ENCODE measurements at places on chromosomes 1 and 21.

- no peak for DNase-seq
These were observed 393 bp downstream of the ELAPOR1 start for GRCh38 chr1:109114342-109114674.

GRCh38 chr1:235945775-235946570 is 79.3 kb upstream of the LYST start:
- DNase-seq: no peak

GRCh38 chr1:77558591-77559164 is 123.8 kb downstream of the ZZZ3 start:
- no peak for DNase-seq

- DNase-seq: no peak
These were observed 40.8 kb downstream of the KRTAP10-1 start for GRCh38 chr21:44499211-44499560.

DNA sequence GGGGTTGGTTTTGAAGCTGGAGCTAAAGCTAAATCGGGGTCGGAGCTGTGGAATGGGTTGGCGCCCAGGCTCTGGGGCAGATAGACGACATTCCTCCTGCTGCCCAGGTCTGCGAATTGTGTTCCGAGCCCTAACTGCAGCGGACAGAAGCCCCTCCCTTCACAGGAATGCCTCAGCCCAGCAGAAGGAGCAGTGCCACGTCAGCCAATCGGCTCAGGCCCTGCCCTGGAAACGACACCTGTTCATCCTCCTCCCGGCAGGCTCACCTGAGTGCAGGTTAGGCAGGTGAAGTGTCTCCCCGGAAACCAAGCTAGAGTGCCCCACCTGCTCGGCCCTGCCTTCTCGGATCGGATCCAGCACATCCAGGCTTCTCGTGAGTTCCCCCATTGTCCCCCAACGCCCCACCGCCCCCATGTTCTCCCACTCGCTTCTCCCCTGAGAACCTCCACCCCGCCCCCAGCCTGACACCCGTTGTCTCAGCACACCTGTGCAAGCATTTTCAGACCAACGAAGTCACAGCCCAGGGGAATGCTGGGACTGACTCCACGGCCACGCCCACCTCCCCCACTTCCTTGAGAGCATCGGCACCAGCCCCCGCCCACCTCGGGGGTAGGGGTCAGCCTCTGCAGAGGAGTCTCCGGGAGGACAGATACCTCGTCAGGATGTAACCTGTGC is 775 bp downstream of the TMEM125 start:
- peak; percentile 97 for DNase-seq

GRCh38 chr1:22749919-22750684 is 39.5 kb downstream of the EPHB2 start:
- peak; percentile 73 for DNase-seq

GRCh38 chr1:113976609-113977278 is 2.5 kb upstream of the OLFML3 start:
- DNase-seq: peak; percentile 21

DNA sequence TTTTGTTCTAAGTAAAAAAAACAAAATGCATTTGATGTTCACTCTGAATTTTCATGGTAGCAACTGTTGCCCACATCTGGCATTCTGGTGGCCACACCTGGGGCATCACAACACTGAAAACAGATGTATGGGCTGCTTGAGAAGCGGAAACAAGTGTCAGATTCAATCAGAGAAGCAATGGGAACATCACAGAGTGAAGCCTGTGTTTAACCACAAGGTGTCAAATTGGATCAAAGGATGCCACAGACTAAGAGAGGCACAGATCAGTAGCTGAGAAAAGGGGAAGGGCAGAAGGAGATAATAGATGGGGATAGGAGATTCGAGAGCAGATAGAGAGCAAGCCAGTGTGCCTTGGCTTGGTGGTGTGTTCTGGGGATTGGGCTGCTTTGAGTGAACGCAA is 49.8 kb upstream of the MTF2 start:
- no peak for DNase-seq

- no peak for DNase-seq
These were observed 25.4 kb upstream of the RGS16 start for GRCh38 chr1:182629499-182630096.

Data from RWPE1 (cell line).